ENCODE measurements at places on chromosomes 16 and 17.

- DNase-seq = no peak
These were observed 5.8 kb downstream of the TRIM25 start for GRCh38 chr17:56908001-56908542.

DNA sequence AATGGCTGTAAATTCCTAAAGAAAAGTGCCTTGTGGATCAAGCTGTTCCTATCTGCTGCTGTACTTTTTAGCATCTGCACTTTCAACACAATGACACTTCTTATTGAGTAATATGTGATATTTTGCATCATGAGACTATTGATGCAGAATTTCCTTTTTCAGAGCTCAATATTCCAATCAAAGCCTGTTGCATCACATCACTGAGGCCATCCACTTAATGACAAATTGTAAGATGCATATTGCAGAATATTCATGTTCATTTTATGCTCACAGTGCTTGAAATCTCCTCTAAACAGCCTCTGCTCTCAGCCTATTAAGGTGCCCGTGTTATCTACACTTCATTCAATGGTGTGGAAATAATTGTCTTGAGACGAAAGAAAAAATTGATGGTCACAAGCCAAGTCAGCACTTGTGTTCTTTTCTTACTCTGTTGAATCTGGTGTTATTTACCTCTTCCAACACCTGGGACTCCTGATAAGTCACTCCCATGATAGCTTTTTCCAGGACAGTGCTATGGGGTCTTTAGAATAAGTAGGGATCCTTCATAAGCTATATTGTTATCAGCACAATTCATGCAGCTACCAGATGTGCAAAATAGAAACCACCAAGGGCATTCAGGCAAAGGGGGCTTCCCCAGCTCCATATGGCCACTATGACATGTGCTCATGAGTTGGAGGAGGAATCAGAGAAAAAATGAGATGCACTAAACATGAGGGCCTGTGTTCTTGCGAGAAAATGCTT lies 9.3 kb upstream of the SKAP1 start:
- DNase-seq = no peak

DNA sequence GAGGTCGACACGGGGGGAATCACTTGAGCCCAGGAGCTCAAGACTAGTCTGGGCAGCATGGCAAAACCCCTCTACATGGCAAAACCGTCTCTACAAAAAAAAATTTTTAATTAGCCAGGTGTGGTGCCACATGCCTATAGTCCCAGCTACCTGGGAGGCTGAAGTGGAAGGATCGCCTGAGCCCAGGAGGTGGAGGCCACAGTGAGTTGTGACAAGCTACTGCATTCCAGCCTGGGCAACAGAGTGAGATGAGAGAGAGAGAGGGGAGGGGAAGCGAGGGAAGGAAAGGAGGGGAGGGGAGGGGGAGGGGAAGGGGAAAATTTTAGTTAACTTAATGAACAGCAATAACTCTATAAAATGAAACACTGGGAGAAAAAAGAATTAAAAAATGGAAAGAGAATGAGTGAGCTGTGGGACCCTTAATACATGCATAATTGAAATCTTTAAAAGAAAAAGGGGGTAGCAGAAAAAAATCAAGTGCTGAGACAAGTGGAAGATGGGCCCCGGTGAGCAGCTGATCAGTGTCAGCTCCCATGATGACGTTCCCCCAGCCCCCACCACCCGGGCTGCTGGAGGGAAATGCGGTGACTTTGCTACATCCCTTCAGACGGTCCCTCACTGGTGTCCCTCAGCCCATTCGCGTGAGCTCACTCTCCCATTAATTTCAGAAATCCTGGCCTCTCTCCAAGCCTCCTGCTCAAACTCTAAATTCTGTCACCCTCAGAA lies 2.7 kb downstream of the ASGR2 start:
- no peak for DNase-seq

GRCh38 chr17:77301694-77302266 lies 161.0 kb downstream of the SEC14L1 start:
- DNase-seq = no peak

- DNase-seq = no peak
These were observed 9.4 kb upstream of the C17orf113 start for GRCh38 chr17:42059815-42060214.

DNA sequence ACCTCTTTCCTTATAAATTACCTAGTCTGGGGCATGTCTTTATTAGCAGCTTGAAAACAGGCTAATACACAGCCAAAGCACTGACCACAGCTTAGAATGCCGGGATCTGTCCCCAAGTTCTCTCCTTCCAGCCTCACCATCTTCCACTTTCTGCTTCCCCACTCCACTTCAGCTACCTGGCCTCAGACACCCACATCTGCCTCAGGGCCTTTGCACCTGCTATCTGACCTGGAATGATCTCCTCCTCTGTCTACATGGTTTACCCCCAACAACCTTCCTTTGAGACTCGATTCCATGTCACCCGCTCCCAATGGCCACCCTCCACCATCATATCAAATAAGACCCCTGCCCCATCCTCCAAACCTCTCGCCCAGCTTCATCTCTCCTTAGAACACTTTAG lies 152.6 kb upstream of the CDC42EP4 start:
- DNase-seq = no peak

- DNase-seq = no peak
These were observed 20.4 kb downstream of the NLRC5 start for GRCh38 chr16:57009643-57010170.

GRCh38 chr16:61547626-61548025 lies 488.6 kb downstream of the CDH8 start:
- DNase-seq = no peak

DNA sequence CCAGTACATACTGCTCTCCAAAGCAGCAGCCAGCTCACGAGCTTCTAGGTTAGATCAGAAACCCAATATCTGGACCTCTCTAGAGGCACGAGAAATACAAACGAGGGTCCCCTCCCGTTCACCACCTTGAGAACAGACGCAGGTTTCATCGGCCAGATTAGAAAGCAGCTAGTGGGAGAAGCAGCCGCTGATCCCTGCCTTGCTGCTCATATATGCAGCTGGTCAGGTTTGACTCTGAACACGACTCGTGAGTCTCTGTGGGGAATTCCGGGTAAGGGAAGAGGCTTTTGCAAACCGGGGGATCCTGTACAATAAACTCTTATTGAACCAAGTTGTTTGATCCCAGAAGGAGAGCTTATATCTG lies 1.6 kb downstream of the VAT1L start:
- DNase-seq = no peak

- DNase-seq = no peak
These were observed 33.9 kb downstream of the AXIN1 start for GRCh38 chr16:318628-319027.

DNA sequence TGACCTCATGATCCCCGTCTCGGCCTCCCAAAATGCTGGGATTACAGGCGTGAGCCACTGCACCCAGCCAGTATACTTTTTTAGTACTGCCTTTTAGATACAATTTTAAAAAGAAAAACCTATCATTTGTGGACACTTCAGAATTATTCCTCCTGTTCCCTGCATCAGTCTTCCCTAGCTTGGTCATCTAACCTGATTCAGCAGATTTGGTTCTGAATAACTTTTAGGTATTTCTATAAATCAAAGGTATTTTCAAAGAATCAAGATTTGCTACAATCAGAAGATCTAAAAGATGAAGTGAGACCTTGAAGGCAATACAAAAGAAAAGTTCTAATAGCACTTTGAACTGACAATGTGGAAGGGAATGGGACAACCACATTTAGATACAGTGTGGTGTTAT lies 30.0 kb downstream of the MBTD1 start:
- no peak for DNase-seq
